ENCODE measurements at places on chromosomes 2 and 18.

- no peak for DNase-seq
Measured at GRCh38 chr18:22723773-22724172, 209.4 kb upstream of the RBBP8 start.

DNA sequence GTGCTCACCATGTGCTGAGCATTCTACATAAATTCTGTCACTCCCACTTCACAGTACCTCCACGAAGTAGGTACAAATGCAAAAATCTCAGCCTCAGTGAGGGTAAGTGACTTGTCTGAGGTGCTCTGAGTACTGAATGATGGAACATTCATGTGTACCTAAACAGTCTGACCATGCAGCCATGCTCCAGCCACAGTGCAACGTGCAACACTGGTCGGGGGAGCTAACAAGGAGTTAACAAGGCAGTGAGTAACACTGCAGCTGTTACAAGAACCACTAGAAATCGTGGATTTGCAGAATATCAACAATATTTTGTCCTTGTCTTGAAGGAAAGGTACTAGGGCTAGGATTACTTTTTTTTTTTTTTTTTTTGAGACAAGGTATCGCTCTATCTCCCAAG is 36.6 kb upstream of the NDUFV2 start:
- DNase-seq: no peak

DNA sequence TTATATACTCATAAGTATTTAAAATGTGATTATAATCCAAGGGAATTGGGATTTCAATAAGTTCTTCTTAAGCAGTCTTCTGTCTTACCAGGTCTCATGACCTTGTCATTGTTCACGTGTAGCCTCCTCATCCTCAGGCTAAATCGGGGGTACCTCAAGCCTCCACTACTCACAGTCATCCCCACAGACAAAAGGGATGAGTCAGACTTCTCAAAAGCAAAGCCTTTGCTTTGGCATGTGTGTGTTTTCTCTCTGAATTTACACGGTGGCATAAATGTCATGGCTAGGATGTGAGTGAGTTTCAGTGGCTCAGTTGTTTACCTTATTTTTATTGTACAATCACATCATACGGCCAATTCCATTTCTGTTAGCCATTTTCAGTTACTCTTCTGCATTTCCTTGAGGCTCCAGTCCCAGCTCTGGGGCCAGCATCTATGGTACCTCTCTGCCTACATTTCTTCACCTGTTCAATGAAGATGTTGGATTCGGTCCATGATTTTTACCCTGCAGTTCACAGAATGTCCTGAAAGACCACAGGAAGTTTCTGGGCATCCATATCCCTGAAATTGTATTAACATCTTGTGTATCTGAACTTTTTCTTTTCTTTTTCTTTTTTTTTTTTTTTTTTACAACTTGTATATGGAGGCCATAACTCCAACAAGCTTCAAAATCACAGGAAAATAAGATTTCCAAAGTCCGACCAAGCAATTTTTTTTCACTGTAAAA is 195.3 kb downstream of the FHOD3 start:
- DNase-seq: no peak

- DNase-seq: no peak
Measured at GRCh38 chr2:149225446-149225845, 104.9 kb upstream of the LYPD6 start.

Measured in CD14-positive monocyte (primary cell).